ENCODE measurements at places on chromosomes 2 and 18. TPM values are rescaled to one million over a fixed set of nuclear protein-coding genes. Genes with fewer than 3 reads are reported as not detected.

GMCL1 gene
- total RNA-seq, result 11.5 TPM

FBLN7 gene
- total RNA-seq, result 0.37 TPM

TUBA3E gene
- total RNA-seq, result 0.62 TPM

RAMP1 gene
- total RNA-seq, result not detected

ABCG8 gene
- total RNA-seq, result not detected

SFTPB gene
- total RNA-seq, result 0.15 TPM

NFATC1 gene
- 6.2 TPM for total RNA-seq

LCLAT1 gene
- total RNA-seq, result 16.4 TPM

CAVIN2 gene
- total RNA-seq, result 35.7 TPM

CKAP2L gene
- total RNA-seq, result 16.2 TPM

ANKRD62 gene
- not detected for total RNA-seq

RUFY4 gene
- not detected for total RNA-seq

GPR155 gene
- 0.26 TPM for total RNA-seq

ZFP36L2 gene
- 36.7 TPM for total RNA-seq

RNF144A gene
- 10.0 TPM for total RNA-seq

KLHL29 gene
- 5.2 TPM for total RNA-seq

TMBIM1 gene
- 140 TPM for total RNA-seq

NTSR2 gene
- total RNA-seq, result not detected

ERMN gene
- total RNA-seq, result not detected

DIPK1C gene
- total RNA-seq, result not detected

VWC2L gene
- not detected for total RNA-seq

ITGB6 gene
- total RNA-seq, result 0.72 TPM

THAP4 gene
- 59.5 TPM for total RNA-seq

GALNT5 gene
- total RNA-seq, result 2.5 TPM

ATG9A gene
- total RNA-seq, result 45.4 TPM

DSC2 gene
- total RNA-seq, result 0.65 TPM

KLHL30 gene
- total RNA-seq, result 0.17 TPM

SPP2 gene
- not detected for total RNA-seq

SKA1 gene
- total RNA-seq, result 11.7 TPM

BOK gene
- total RNA-seq, result 33.3 TPM

RIT2 gene
- total RNA-seq, result not detected

CHRNG gene
- total RNA-seq, result not detected

MAP2 gene
- total RNA-seq, result 0.86 TPM

DSG4 gene
- total RNA-seq, result not detected

FLACC1 gene
- total RNA-seq, result not detected

HOXD12 gene
- total RNA-seq, result not detected

CNRIP1 gene
- 2.2 TPM for total RNA-seq

ANKRD30BL gene
- total RNA-seq, result not detected

SANBR gene
- total RNA-seq, result 12.6 TPM

EHD3 gene
- 7.5 TPM for total RNA-seq

TFCP2L1 gene
- 6.2 TPM for total RNA-seq

REG1B gene
- total RNA-seq, result not detected

MYOM1 gene
- total RNA-seq, result 0.19 TPM

OR6B2 gene
- total RNA-seq, result not detected

LBH gene
- total RNA-seq, result 61.0 TPM

TSPYL6 gene
- total RNA-seq, result not detected

POMC gene
- not detected for total RNA-seq

All from A549 treated with GW870086 at 1 μM for 4 hours (cell line).